ENCODE measurements at places on chromosomes 5 and 9.

DNA sequence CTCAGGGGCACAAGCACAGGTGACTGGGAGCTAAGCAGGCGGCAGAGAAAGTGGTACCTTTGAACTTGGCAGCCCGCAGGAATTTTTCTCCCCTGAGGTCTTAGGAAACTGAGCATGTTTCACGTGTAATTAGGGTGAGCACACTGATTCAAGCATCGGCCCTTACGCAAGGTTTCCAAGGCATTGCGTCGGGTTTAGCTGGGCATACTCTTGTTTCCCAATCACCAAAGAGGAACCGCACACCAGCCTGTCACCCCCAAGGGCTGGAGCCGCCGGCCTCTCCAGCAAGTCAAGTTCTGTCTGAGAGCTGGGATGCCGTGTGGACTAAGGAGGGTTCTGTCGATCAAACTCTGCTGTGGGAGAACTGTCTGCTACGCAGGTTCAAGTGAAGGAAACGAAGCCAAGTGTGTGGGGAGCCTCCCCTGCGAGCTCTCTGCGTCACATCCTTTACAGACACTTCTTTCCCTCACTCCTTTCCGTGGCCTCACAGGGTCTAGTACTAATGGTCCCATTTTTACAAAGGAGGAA lies 53.0 kb downstream of the ERGIC1 start:
- DNase-seq: no peak

- DNase-seq: no peak
Observed at GRCh38 chr9:120104771-120105170, 475.2 kb downstream of the CDK5RAP2 start.

DNA sequence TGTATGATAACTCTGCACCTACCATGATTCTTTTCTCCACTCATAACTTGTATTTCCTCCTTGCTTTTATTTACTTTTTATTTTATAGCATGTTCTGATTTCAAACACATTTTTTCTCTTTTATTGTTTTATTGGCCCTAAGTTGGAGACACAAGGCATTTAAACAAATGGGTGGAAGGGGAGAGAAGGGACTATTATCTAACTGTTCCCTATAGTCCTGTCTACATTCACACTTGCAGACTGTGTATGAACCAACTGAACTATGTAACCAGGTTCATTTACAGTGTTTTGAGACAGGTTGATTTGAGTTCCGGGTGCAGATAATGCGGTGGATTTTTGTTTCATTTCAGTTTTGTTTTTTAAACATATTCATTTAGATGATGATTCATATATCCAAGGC lies 830.6 kb upstream of the SEMA6A start:
- DNase-seq: no peak

DNA sequence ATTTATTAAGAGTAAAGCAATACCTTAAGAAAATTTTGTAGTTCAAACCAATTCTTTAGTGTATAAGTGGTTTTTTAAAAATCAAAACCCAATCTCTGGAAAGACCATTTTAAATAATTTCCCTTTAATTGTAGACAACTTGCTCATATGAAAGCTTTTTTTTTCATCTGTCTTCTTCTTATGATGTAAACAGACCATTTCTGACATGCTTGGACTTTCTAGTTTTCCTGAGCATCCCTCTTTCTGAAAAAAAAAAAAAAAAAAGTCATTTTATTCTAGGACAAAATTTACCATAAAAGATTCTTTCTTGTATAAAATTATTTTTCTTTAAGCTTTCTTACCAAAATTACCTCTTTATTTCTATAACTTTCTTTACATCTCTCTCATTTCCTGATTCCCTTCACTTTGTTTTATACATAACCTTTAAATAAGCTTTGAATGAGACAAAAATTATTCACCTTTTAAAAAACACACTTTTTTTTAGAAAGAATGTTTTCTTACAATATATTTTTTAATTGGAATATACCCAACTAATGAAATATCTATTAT lies 67.5 kb downstream of the COL15A1 start:
- DNase-seq: no peak

DNA sequence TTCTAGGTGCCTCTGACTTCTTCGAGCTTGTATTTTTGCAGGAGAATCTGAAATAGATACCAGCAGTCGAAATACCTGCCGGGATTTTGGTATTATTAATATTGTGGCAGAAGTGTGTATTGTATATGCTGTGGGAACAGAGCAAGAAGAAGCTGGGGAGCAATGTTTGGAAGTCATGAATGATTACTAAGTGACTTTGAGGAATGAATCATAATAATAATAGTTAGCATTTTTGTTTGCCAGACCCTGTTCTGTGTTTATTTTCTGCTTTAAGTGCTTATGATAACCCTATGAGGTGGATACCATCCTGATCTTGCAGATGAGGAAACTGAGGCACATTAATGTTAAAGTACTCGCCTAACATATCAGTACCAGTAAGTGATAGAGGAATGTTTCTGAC lies 32.4 kb downstream of the RAB24 start:
- DNase-seq: no peak

GRCh38 chr9:136046554-136046920 lies 48.6 kb downstream of the NACC2 start:
- DNase-seq: no peak

GRCh38 chr5:5592541-5592940 lies 170.1 kb downstream of the ICE1 start:
- no peak for DNase-seq

- DNase-seq: no peak
Observed at GRCh38 chr5:150138551-150139265, 16.9 kb downstream of the PDGFRB start.

- no peak for DNase-seq
Observed at GRCh38 chr9:2785060-2785950, 58.6 kb downstream of the PUM3 start.

- DNase-seq: no peak
Observed at GRCh38 chr9:121815084-121815483, 163.7 kb downstream of the DAB2IP start.

GRCh38 chr5:135740475-135740874 lies 94.0 kb upstream of the SLC25A48 start:
- DNase-seq: no peak

All from GM12864 (cell line).